Stimulated activated CD4-positive, alpha-beta T cell treated with anti-CD3 and anti-CD28 coated beads, TNF-alpha, amount 100 ng/mL, for 1 hour (primary cell): ENCODE measurements at places on chromosomes 5 and 9.

GRCh38 chr5:119367502-119368237, 11.9 kb downstream of the TNFAIP8 start:
- no peak for DNase-seq

DNA sequence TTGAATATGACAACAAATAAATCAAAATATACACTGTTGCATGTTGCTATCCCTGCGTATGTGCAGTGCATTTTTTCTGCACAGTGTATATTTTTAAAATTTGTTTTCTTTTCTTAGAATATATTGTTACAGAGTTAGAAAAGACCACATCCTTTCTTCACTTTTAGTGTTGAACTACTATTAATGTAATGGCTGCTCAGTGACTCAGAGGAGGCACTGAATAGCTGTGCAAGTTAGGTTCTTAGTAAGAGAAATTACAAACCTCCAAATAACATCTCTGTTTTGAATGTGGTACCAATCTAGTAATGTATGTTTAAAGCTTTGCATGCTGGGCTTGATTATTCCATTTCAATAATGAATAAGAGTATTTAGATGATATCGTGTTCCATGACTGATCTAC, 208.9 kb upstream of the PRR16 start:
- no peak for DNase-seq

DNA sequence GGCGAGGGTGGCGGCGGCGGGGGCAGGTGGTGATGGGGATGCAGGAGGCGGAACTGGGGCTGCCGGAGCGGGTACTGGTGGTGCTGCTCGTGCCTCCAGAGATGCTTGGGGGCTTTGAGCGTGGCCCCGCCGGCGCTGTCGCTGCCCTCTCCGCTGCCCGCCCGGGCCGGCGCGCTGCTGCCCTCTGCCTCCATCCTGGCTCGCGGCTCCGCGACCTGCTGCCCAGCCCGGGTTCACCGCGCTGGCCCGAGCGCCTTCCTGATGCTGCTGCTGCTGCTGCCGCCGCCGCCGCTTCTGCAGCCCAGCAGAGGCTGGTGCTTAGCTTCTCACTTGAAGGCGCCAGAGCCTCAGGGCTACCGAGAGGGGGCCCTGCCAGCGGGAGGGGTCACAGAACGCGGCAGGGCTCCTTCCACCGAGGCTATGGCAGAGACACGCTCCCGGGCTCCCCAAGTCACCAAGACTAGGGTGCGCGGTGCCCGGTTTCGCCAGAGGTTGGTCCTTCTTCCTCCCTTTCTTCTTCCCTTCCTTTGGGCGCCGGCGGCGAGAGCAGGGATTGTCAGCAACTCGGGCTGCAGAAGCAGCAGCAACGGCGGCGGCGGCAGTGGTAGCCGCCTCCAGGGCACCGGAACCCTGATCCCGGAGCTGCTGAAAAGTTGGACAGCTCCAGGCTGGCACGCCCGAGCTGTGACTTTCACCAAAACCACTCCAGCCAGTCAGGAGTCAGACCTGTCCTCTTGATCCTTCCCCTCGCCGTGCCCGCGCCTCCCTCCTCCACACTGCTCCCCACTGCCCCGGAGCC, at the start of gene PDE4D:
TSS of gene PDE4D (minus strand) at position 298 of the 799 bp plus-strand sequence.
- no peak for DNase-seq

DNA sequence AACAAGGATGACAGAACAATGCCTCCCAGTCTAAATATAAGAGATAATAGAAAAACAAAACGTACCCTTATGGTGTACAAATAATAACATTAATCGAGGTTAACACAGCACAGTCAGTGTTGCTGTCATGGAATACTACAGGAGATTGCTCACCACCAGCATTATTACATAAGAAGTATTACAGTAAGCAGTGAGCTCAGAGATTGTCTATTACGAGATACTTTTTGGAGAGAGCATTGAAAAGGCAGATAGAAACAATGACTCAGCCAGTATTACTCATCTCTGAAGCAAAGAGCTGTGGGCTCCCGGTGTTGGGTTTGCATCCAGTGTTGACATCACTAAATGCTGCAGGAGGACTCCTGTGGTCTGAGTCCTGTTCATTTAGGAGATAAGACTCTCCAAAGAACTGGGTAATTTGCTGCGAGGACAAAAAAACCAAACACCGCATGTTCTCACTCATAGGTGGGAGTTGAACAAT, 191.9 kb upstream of the SEMA6A start:
- no peak for DNase-seq

DNA sequence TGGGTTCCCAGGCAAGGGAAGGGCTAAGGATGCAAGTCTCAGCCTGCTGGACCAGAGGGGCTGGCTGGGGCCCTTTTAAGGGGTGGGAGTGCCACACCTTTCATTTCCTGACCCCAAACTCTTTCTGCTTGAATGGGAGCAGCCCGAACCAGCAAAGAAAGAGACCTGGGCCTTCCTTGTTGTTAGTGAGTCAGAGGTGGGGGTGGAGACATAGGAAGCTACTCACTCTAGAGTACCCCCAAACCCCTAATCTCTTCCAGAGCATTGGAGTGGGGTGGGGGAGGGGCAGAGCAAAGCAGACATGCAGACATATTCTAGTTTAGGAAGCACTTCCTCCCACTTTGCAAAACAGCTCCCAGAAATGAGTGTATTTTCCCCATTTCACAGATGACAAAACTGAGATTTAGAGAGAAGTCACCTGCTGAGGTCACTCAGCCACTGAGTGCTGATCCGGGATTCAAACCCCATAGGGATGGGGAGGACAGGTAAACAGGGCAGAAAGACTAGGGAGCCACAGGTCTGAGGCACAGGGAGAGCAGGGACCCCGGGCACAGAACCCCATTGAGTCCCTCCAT, 6.0 kb upstream of the AQP3 start:
- DNase-seq: no peak

- no peak for DNase-seq
These were observed 16.8 kb upstream of the CTSL start for GRCh38 chr9:87708986-87709728.

- no peak for DNase-seq
These were observed 264.9 kb downstream of the CD180 start for GRCh38 chr5:66931651-66932050.

DNA sequence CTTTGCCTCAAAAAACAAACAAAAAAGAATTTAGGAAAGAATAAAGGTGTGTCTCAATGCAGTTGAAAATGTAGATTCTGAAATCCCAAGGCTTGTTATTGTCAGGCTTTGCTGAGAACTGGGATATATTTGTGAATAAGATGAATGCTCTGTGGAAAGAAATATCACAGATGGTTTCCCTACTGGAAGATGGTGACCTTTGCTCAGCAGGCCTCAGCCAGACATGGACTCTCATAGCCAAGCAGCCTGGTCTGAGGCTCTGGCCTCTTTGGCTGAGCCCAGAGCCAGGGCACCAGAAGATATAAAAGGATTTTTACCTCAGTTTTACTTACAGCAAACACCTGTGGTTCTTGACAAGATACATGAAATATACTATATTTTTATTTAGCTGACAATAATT, 37.1 kb downstream of the AGXT2 start:
- DNase-seq: no peak

- DNase-seq: no peak
These were observed 564.0 kb upstream of the KLF4 start for GRCh38 chr9:108053555-108054061.

DNA sequence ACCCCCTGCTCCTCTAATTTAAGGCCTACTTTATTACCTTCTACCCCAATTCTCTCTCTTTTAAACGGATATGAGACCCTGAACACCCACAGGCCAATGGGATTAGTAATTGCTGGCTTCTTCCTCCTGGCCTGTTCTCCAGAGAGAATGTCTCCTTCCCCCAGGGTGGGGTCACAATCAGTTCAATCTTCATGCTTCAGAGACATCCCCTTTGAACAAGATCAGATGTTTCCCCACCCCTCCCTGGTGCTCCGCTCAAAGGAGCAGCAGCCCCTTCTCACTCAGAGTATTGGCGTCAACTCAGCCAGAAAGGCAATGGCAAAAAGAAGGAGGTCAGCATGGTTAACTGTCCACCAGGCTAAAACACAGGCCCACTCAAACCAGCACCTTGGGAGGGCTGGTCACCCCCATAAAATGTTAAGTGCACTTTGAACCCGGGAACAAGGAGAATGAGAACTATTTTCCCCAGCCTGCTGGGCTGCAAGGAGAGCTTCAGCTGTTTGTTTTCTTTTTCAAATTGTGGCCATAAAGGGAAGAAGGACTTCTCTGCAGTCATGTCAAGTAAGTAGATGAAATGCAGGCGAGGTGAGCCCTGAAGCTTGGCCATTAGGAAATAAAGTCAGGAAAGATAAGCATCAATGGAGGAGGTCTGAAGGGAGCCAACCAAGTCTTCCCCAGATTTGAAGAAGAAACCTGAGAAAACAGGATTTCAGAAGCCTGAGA, 20.1 kb downstream of the LHFPL2 start:
- no peak for DNase-seq

DNA sequence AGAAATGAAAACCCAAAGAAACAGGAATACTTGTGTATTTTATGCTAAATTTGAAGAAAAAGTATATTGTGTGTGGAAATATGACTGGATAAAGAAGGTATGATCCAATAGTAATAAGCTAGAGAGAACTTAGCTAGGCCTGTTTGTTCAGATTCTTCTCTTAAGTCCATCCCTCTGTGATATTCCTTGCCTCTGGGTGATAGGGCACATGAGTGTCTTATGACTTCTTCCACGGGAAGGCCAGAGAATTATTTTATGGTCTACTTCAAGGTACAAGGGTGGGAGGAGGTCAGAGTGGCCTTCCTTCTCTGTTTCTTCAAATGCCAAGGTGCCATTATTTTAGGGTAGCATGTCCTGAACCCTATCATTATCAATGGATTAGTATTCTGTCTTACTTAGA, 113.7 kb downstream of the NDUFS4 start:
- DNase-seq: no peak

DNA sequence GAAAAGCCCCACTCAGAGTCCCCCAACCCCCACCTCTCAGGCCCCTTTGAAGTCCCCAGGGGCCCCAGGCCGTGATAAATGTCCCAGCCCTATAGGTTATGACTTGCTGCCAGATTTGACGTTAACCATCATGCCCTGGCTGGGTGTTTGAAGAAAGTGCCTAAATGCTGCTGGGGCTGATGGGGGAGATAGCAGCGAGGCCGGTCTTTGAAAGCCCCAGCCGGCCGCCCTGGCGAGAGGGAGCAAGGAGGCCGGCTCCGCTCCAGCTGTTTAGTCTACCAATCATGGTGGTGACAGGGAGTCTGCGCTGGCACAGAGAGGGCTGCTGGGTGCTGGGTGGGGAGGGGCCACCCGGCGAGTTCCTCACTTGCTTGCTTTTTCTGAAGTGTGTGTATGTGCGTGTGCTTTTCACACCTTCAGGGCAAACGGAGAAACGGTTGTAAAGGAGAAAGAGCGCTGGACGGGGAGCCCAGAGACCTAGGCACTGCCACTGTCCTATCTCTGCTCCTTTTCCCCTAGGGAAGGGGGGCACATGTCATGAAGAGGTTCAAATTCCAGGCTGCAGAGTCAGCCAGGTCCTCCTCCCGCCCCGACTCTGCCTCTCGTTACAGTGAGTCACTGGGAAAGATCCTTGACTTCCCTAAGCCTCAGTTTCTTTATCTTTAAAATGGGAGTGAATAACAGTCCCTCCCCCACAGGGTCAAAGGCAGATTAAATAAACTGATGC, 126.1 kb upstream of the HAND1 start:
- no peak for DNase-seq

DNA sequence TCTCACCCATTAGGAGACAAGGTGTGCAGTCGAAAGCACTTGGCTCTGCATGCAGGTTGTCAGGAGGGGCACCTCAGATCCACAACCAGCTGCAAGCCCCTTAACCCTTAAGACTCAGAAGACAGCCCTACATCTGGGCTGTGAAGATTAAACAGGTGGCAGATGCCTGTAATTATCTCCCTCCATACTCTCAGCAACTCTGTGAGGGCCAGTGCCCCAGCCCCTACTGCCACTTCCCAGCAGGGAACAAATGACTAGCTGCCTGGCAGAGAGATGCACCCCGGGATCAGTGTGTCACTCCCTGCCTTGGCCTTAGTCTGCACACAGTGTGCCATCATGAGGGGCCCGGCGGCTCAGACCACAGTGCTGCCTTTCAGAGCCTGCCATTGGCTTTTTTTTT, 42.0 kb downstream of the CRB2 start:
- DNase-seq: no peak

GRCh38 chr5:81878333-81878732, 93.5 kb upstream of the ATG10 start:
- no peak for DNase-seq

DNA sequence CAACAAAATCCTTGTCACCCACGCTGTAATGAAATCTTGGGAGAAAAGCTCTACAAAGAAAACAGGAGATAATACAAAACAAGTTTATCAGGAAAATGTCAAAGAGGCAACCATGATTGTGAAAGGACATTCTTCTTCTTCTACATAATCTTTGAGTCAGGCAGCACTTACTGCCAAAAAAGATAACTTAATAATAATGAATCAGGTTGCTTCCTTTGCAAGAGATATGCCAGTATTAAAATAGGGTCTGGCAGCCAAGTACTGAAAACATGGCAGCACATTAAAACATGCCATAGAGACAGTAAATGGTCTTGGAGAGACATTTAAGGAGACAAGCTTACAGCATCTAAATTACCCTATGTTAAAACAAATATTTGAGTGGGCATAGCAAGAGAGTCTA, 1573.4 kb downstream of the EFNA5 start:
- no peak for DNase-seq

GRCh38 chr5:92505145-92505544, 1075.9 kb downstream of the NR2F1-AS1 start:
- DNase-seq: no peak

GRCh38 chr5:16849775-16850174, 86.3 kb downstream of the MYO10 start:
- DNase-seq: no peak

DNA sequence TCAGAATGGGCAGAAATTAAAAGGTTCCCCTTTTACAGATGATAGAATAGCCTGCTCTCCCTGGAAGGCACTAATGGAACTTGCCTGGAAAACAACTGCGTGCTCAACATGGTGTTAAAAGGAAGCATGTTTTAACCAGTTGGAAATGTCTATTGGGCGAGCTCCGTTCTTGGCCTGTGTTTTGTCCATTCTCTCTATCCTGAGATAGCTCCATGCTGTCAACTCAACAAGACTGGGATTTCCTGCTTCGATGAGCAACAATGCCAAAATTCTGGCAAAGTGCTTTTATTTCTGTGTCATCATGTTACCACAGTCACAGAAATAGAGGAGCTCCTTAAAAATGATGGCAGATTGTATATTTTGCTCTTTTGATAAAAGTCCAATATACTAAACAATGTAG, 198.3 kb downstream of the PLK2 start:
- no peak for DNase-seq

- no peak for DNase-seq
These were observed 43.5 kb downstream of the DDX31 start for GRCh38 chr9:132626285-132626684.

DNA sequence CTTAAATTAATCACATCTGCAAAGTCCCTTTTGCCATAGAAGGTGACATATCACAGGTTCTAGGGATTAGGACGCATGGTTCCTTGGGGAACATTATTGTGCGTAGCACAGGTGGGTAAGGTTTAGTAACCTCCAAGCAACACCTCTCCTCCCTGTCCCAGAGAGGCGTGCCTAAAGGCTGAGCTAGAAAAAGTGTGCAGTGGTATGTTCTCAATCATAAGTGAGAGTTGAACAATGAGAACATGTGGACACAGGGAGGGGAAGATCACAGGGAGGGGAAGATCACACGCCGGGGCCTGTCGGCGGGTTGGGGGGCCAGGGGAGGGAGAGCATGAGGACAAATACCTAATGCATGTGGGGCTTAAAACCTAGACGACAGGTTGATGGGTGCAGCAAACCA, 14.9 kb downstream of the DAB2IP start:
- no peak for DNase-seq
